ENCODE measurements at places on chromosomes 11 and 22.

DNA sequence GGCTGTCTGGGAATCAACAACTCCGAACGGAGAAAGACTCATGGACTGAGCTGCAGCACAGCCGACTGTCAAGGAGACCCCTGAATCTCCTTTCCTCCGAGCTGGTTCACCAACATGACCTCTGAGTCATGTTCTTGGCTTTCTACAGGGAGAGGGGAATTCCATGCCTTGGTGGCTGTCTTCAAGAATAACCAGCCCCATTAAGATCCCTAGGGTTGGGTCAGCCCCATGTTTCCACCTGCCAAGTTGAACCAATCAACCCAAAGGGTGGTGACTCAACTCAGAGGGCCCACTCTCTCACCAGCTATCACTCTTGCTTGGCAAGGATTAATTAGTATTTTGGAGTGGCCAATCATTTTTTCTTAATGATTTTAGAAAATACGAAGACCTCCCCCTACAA lies 28.3 kb upstream of the IGSF22 start:
- no peak for DNase-seq

GRCh38 chr11:71266114-71266833 lies 13.9 kb upstream of the SHANK2 start:
- no peak for DNase-seq

- no peak for DNase-seq
These were observed 6.7 kb downstream of the CD5 start for GRCh38 chr11:61108847-61109585.

- DNase-seq = no peak
These were observed 550.1 kb downstream of the SOX6 start for GRCh38 chr11:15806217-15806616.

GRCh38 chr11:15783619-15784018 lies 572.7 kb downstream of the SOX6 start:
- no peak for DNase-seq

DNA sequence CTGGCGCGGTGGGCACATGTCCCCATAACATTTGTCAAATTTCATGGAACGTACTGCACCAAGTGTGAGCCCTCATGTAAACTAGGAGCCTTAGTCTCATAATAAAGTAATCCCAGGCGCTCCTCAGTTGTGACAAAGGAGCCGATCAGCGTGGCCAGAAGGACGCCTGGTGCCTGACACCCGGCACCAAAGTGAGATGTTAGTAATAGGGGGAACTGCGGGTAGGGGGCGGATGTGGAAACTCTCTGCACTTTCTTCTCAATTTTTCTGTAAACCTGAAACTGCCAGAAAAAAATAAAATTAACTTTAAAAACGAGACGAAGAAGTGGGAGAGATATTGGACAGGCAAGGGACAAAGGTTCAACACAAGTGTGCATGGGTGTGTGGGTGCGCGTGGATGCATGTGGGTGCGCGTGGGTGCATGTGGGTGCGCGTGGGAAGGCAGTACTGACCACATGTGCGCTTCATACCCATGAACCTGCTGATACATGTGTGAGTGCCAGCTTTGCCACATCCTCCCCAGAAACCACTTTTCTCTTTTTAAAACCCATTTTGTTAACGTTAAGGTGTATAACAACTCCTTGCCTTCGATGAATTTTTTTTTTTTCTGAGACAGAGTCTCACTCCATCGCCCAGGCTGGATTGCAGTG lies 55.4 kb upstream of the LINC01488 start:
- peak; percentile 60 for DNase-seq

DNA sequence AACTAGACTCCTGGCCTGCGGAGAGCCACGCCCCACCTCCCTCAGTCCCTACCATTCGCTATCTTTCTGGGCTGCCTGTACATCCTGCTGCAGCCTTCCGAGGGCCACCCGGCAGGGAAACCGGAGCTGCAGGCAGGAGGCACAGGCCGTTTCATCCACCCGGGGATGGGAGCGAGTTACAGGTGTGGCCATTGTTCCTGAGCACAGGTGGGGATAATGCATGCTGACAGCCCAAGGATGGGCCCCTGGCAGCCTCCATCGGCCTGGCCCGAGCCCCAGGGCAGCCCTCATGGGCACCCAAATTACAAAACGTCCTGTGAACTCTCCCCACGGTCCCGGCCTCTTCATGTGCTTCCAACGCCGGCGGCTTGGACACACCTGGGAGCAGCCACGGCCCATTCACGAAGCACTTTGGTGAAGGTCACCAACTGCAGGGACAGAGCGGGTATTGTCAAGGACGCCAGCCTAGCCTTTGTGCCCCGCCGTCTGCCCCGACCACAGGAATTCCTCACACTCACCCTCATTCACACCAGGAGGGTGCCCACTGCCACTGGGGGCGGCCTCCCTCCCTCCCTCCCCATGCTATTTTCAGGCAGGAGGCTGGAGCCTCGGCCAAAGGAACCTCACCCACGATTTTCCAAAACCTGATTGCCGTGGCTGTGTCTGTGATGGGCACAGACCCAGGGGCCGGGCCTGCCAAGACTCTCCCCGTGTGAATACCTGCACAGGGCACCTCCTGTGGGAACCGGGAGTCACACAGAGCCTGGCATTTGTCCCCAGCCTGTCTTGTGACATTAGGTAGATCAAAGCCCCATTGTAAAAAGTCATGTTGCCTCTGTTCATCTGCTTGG lies 42.1 kb upstream of the MYEOV start:
- no peak for DNase-seq

- no peak for DNase-seq
These were observed 32.9 kb downstream of the GALNT18 start for GRCh38 chr11:11588891-11589290.

GRCh38 chr11:203056-203944 lies 3.9 kb downstream of the BET1L start:
- no peak for DNase-seq
